Kidney tubule cell (primary cell): ENCODE measurements at places on chromosomes 16 and 17.

DNA sequence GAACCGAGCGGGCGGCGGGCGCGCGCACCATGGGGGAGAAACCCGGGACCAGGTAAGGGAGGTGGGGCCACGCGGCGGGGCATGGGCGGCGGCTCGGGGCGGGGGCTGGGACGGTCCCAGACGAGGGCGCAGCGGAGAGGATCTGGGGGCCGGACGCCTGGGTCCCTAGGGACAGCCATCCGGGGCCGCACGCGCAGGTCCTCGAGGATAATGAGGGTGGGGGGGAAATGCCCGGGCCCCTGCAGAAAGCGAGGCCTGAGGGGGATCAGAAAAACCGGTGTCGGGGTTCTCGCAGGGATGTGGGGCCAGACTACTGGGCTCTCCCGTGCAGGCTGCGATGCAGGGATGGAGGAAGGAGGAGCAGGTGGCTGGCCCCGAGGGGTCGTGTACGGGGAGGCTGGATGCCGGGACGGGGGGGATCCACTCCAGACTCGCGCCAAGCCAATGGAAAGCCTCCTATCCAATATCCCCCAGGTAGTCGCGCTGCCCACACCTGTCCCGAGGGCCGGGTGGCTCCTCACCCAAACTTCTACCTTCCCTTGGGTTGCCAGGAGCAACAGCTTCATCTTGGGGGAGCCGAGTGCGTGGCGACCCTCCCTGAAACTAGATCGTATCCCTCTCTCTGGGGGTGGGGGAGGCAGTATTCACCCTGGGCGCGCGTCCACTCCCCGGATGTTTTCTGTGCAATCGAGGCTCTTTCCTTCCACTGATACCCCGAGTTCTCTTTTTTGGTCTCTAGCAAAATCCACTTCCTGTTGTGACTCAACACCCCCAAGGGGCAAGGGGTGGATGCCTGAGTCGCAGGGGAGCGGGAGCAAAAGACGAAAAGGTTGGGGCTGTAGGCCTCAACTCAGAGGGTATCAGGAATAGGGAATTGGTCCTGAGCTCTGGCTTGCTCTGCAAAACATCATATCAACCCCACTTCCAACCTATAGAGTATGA is 532 bp downstream of the ARRB2 start:
- no peak for DNase-seq

DNA sequence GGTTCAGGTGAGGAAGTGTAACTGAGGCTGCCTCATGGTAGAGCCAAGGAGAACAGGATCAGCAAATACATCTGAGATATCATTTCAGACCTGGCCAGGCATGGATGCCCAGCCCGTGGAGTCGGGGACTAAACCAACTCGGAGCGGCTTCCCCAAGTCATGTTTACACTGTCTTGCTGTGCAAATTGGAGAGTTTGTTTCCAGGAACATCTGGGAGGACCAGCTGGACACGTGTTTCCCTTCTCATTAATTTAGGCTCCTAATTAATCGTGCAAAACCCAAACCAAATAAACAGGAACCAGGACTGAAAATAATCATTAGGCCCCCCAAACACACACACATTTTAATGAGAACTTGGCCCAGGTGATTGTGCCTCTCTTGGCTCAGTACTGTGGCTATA is 70.9 kb upstream of the SALL1 start:
- no peak for DNase-seq

DNA sequence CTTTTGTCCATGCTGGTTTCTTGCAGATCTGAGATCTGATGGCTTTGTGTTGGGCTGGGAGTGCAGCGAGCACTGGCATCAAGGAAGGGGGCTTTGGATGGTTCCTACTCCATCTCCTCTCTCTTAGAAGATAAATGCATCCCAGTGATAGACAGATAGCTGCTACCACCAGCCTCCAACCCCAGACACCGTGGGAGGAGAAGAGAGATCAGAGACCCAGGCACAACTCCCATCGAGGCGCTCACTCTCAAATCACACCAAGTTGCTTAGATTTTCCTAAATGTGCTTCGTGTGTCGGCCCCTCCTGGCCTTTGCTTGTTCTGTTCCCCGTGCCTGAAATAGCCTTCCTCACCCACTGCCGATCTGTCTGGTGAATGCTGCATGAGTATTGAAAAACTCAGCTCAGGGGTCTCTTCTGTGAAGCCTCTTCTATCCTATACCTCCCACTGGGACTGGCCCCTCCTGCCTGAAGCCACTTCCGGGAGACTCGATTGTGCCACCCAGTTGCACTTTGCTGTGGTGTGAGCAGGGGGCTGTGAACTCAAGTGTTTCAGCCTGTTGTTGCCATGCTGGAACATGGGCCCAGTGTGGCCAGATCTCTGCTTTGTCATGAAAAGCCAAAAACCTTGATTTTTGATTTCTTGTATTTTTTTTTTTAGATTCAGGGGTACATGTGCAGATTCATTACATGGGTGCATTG is 242.7 kb downstream of the GSG1L start:
- DNase-seq = no peak

DNA sequence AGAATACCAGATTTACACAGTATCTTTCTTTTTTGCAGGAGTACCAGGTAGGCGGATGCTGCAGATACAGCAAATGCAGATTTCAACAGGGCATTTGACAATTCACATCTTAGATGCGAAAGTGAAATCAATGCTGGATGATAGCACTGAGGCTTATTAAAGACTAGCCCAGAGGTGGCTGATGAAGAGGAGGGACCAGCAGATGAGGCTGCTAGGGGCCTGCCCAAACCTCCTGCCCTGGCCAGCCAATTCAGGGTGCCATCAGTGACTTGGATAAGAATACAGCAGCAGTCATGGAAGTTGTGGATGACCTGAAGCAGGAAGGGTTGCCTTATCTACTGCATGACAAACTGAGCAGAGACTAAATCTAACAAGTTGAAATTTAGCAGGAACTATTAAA is 1.5 kb upstream of the DYNC1LI2 start:
- DNase-seq = no peak

DNA sequence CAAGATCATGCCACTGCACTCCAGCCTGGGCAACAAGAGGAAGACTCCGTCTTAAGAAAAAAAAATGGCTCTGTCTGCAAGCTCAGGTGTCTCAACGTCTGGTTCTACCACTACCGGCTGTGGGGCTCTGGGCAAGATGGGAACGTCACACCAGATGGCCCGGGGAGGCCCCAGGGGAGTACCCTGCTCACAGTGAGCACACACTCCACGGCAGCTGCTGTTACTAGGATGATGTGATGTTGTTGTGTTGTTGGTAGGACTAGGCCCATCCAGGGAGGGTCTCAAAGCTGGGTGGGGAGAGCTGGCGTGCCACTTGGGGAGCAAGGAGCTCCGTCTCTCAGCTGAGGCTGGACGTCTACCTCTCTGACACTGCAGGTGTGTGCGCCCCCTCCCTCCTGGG is 9.4 kb upstream of the NPTX1 start:
- no peak for DNase-seq

DNA sequence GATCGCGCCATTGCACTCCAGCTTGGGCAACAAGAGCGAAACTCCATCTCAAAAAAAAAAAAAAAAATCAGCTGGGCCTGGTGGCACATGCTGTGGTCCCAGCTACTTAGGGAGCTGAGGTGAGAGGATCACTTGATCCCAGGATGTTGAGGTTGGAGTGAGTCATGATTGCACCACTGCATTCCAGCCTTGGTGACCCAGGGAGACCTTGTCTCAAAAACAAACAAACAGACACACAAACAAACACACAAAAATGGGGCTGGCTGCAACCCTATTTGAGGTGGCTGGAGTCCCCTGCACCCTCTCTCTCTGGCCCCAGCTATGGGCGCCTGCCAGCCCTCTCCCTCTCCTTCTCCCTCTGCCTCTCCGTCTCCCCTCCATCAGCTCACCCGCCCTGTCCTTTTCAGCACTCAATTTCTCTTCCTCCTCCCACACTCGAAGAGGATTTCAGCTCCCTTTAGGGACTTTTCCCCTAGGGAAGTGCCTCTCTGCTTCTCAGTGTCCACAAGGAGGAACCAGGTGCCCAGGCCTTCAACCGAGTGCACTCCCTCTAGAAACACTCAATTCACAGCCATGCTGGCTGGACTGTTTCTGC is 17.5 kb upstream of the TFAP4 start:
- peak; percentile 91 for DNase-seq

DNA sequence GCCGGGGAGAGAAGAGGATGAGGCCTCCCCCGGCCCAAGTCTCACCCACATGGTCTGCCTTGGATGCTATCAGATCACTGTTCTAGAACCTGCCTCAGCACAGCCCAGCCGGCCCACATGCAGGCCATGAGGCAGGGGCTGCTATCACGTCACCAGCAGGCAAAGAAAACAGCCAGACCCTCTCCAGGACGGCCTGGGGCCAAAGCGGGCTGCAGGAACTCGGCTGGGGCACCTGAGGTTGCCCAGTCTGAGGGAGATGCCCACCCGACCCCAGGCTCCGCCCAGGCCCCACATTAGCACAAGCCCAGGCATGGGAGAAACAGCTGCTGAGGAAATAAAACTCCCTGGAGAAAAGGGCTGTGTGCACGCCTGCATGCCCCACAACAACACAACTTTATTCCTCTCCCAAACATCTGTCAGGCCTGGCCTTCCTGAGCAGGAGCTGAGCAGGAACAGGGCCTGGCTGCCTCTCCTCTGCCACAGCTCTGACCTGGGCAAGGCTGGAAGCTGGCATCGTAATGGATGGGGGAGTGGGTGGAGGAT is 6.7 kb upstream of the SMIM5 start:
- no peak for DNase-seq

GRCh38 chr16:2751577-2752034 is 832 bp upstream of the SRRM2 start:
- no peak for DNase-seq

DNA sequence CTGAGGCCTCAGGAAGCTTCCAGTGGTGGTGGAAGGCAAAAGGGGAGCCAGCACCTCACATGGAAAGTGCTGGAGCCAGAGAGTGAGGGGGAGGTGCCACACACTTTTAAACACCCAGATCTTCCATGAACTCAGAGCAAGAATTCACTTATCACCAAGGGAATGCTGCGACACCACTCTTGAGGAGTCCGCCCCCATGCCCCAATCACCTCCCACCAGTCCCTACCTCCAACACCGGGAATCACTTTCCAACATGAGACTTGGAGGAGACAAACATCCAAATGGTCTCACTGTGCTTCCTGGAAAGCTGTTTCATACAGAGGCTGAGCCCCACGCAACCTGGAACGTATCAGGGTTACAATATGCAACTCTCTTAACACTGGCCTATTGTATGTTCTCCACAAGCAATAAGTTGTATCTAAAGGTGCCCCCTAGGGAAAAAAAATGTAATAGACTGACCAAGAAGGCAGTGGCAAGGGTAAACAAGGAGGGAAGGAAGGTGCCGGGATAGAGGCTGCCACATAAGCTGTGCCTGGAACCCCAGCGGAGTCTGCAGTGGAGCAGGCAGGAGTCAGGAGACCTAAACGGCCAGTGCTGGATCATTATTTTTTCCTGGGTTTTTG is 106.7 kb upstream of the FOXF1 start:
- no peak for DNase-seq

DNA sequence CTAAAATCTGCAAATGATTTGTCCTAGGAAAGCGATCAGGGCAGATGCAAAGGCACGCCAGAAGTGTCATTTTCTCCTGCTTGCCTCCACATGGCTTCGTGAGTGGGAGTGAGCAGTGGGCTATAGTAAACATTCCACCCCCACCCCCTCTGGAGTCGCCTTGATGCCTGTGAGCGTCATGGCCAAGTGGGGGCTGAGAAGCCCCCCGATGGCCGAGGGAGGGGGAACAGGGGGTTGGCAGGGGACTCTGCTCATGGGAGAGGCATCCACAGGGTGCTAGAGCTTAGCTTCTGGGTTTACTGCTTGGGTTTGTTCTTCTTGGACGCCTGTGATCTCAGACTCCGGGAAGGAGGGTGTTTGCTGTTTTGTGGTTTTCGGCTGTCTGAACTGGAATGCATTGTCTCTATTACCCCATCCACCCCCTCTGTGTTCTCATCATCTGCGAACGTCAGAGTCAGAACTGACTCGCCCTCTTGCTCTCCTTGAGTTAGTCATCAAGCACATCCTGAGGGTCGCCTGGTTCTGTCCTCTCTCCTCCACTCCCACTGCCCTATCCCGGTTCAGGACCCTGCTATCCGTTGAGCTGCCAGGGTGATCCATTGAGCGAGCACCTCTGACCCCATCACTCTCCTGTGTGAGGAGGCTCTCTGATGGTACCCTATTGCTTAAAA is 15.4 kb downstream of the TNS4 start:
- DNase-seq = peak; percentile 96

DNA sequence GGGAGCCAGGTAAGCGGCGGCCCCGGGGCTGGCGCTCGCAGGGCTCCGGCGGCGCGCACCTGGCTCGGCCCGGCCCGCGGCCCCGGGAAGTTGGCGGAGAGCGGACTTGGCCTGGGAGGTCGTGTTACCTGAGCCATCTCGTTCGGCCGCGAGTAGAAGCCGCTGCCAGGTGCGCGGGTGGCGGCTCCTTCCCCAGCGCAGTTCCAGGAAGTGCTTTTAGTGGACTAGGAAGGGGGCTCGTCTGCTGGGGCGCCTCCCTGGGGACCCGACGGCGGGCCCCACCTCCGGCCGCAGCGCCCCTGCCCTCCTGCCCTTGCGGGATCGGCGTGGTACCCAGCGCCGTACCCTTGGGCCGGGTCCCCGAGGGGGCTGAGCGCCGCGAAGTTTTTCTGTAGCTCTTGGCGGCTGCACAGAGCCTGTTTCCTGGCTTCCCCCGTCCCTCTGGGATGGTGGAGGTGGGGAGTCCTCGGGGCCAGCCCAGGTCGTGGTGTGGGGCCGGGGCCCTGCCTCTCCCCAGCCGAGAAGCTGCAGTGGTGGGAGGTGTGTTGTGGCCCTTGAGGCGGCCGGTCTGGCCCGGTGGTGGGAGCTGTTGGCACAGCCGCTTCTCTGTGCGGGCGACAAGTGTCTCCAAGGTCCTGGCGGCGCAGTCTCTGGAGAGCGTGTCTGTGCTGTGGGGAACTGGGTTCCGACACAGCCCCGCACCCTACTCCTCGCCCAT is 96.9 kb downstream of the RAB11FIP4 start:
- DNase-seq = peak; percentile 23

DNA sequence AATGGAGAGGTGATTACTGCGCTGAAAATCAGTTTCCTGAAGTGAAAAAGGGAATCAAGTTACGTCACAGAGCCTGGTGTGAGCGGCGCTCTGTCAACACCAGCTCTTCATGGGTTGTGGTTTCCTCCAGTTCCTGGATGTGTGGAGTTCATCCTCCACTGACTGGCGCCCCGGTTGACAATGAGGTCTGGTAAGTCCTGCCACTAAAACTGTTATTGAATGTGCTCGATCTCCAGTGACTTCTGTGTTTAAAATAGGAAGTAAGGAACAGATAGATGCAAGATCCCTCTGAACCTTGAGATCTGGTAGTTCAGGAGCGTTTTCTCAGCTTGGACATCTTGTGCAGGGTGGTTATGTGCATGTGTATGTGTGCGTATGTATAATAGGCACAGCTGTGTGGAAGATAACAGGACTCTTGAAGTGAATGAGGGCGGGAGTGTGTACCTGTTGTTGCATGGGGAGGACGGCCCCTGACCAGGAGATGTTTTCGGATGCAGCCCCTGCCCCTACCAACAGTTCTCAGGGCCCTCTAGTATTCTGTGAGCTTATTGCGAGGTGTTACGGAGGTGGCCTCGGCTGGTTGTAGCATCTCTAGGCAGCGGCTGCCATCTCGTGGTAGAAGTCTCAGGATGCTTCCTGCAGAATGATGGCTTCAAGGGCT is 22.0 kb upstream of the GOT2 start:
- peak; percentile 77 for DNase-seq

- DNase-seq = no peak
Measured at GRCh38 chr16:30352488-30353401, 2.4 kb downstream of the CD2BP2 start.
